ENCODE measurements at places on chromosomes 13 and 19.

GRCh38 chr19:19105365-19106055, 32.8 kb downstream of the TMEM161A start:
- peak; percentile 52 for DNase-seq

GRCh38 chr13:57633950-57634838, 2.6 kb downstream of the PCDH17 start:
- no peak for DNase-seq

DNA sequence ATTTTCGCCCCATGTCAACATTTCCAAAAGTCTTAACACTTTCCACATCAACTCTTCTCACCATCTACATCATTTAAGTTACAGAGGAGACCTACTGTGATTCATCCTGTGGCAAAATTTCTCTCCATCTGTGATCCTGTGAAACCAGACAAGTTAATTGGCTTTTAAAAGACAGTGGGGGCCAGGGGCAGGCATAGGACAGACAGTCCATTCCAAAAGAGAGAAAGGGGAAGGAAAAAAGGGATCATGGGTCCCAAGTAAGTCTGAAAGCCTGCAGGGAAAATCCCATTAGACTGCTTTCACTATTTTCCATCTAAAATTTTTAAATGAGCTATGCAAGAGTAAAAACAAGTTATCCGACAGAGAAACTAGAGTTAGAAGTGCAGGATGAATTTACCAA, 121.0 kb downstream of the MRPL57 start:
- no peak for DNase-seq

- no peak for DNase-seq
These were observed 108.8 kb downstream of the NDFIP2 start for GRCh38 chr13:79589603-79590393.

DNA sequence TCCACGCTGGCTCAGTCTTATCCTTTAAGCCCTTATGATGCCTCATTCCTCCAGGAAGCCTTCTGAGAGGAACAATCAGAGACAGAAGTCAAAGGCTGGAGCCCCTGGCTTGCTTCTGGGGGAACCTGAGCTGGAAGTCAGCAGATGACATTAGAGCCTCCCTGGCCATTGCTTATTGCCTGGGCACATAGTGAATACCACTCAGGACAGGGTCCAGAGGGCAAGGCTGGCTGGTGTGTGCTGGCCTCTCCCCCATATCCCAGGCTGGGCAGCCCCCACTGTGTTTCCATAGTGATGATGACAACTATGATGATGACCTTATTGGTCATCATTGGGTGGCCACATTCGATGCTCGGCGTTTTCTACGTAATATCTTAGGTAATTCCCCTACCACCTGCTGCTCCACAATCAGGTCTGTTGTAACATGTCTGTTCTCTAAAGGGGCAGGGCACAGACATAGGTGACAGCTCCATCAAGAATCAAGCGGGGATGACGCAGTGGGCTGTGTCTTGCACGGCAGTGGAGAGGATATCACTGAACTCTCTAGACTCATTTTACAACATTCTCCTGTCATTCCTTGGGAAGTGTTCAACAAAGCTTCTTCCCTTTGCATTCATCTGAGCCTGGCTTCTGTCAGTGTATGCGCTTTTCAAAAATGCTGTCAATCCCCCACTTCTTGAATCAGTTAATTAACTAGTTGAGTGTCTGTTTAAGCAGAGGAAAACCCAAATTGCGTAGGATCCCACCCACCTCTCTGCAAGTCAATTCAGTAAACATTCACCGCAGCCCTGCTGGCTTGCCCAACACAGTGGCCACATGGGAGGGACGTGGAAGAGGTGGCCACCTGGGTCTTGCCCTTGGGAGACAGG, 89.4 kb upstream of the TSHZ3 start:
- DNase-seq, result no peak
